ENCODE measurements at places on chromosomes 12 and 14.
A peak's percentile ranks its signal among the peaks of the same experiment; 100 is the strongest.

GRCh38 chr14:96508900-96509299 lies 6.7 kb downstream of the PAPOLA start:
- no peak for DNase-seq

DNA sequence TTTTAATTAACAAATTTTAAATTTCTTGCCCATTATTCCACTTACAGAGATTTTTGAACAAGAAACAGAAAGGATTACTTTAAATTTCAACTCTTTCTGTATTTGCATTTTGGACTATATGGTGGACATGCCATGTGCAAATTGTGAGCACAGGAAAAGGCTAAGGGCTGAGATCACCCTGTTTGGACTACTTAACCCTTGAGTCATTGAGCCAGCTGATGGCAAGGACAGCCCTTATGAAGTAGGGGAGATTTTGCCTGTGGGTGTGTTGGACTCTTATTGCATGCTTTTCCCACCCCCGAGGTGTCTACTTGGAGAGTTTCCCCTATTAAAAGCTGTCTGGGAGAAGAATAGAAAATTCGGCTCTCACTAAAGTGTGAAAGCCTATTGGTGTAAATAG lies 17.2 kb downstream of the DERA start:
- DNase-seq, result no peak

GRCh38 chr12:103647267-103647666 lies 60.2 kb downstream of the STAB2 start:
- no peak for DNase-seq

DNA sequence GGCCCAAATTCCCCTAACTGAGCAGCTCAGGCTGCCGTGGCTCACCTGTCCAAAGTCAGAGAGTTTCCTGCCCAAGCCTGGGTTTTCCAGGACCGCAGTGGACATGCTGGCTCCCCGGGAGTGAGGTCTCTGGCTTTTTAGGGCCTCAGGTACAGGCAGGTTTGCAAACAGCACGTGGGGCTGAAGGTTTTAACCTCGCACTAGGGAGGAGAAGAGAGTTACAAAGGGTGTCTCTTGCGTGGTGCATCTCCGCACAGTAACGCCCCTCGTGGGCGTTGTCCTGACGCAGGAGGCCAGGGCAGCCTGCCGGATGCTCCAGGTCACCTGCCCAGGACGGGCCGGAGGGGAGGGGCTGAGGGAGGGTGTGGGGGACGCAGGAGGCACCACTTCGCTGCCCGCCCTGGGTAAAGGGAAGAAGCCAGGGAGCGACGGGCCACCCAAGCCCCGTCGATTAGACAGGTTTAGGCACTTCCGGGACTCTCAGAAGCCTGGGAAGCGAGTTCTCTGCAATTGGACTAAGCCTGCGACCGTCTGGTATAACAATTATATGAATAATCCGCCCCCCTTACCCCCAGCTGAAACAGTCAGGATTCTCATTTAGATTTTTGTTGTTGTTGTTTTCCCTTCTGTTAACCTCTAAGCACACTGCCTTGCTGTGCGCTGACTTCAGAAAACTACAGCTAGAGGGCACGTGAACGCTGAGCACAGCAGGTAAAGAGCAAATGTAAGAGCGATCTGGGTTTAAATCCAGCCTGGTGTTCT lies at the start of gene PAH:
Gene PAH, minus strand, starts transcription at position 219 of the 762 bp plus-strand sequence. Its CDS starts 114 bp downstream, at position 105.
- no peak for DNase-seq

- DNase-seq, result no peak
Measured at GRCh38 chr12:109102491-109102890, 5.1 kb downstream of the UNG start.

DNA sequence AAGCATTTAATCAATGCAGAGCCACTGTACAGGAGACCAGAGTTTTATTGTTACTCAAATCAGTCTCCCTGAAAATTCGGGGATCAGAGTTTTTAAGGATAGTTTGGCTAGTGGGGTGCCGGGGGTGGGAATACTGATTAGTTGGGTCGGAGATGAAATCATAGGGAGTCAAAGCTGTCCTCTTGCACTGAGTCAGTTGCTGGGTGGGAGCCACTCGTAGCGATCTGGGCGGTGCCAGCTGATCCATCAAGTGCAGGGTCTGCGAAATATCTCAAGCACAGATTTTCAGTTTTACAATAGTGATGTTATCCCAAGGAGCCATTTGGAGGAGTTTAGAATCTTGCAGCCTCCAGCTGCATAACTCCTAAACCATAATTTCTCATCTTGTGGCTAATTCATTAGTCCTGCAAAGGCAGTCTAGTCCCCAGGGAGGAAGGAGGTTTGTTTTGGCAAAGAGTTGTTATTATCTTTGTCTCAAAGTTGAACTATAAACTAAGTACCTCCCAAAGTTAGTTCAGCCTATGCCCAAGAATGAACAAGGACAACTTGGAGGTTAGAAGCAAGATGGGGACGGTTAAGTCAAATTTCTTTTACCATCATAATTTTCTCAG lies 169.4 kb upstream of the PLEKHG7 start:
- DNase-seq, result no peak

DNA sequence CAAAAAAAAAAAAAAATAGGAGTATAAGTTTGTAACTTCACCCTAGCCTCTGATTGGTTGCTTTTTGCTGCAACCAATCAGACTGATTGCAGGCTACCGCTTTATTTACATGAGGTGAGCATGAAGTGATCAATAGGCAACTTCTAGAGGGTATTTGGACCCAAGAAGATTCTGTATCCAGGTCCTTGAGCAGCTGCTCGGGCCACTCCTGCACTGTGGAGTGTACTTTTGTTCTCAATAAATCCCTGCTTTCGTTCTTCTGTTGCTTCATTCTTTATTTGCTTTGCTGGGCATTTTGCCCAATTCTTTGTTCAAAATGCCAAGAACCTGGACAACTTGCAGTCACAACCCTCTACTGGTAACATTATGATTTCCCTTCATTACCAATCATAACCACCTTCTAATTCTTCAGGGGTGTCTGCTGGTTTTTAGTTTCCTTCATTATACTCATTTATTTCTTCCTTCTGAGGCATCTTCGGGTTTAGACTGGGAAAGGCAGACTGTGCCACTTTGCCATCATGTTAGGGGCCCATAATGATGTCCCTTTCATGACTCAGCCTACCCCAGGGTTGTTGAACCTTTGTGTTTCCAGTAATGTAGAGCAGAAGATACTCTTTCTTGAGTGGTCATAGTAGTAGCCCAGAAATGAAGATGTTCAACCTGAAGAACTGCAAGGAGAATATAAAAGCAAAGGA lies 43.4 kb upstream of the LIMA1 start:
- peak; percentile 31 for DNase-seq

- no peak for DNase-seq
Measured at GRCh38 chr14:32361674-32362073, 32.6 kb downstream of the AKAP6 start.
